ENCODE measurements at places on chromosomes 11 and 22. TPM values are rescaled to one million over a fixed set of nuclear protein-coding genes. Genes with fewer than 3 reads are reported as not detected.

GRCh38 chr11:131932584-131933325 is 562.3 kb downstream of the NTM start:
- DNase-seq, result no peak

GRCh38 chr22:24006914-24007214 is 1.6 kb upstream of the GSTT4 start:
- no peak for DNase-seq

The NRXN2 gene
- 11.8 TPM for total RNA-seq

DNA sequence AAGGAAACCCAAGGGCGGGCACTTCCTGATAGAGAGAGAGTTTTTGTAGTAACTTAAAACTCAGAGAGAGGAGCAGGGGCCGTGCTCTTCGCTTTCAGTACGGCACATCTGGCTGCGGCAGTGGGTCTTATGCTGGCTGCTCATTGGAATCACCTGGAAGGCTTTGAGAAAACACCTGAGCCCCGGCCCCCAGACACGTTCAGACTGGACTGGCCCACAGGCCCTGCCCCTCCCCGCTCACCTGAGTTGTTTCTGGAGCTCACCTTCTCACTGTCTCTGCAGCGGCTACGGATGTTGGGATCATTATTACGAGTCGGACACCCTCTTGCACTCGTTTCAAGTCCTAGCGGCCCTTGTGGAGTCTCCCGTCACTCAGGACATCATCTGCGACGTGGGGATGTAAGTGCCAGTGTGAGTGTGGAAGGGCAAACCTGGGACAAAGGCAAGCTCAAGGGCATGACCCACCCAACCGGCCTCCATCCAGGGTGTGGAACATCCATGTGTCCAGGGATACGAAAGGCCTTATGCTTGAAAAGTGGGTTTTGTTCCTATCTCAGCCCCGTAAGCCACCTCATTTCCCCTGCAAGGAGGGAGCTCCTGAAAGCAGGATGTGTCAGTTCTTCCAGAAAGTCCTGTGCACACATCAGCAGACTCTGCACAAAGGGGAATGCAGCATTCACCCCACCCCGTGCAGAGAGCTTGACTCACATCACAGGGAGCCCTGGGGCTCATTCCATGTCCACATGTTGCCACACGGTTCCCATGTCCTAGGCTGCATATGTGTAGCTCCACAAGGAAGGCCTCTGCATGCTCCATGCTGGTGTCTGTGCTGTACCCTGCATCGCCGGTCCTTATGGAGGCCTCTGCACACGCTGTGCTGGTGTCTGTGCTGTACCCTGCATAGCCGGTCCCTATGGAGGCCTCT is 5.4 kb downstream of the NADSYN1 start:
- DNase-seq, result no peak

- DNase-seq, result no peak
These were observed 18.9 kb downstream of the SHANK3 start for GRCh38 chr22:50691521-50691920.

The FRMD8 gene
- total RNA-seq, result 8.8 TPM

The OR51B4 gene
- total RNA-seq, result 0.09 TPM

DNA sequence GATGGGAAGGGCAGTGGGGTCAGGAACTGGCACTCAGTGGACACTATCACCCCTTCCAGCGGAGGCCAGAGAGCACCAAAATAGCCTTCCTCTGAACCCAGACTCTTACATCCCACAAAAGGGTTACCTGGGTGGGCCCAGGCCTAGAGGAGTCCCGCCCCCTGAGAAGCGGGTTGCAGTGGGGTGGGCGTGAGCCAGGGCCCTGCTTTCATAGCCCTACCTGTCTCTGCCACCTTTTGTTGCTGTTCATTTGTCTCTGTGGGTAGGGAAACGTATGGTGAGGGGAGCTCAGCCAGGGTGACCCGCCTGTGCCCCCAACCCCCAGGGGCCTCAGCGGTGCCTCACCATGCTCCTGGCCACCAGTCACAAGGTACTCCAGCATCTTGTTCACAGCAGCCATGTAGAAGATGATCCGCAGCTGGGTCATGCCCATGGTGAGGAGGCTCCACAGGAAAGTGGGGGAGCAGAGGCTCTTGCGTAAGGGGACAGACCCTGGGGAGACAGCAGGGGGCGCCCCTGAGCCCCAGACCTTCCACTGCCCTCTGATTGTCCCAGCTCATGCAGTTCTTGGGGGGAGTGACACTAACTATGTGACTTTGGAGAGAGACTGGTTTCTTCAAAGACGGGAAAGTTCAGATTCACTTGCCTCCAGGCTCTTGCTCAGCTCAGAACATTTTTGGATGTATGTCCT is 24.0 kb downstream of the SLC43A1 start:
- DNase-seq, result no peak

GRCh38 chr22:47309476-47309875 is 547.0 kb downstream of the TBC1D22A start:
- DNase-seq, result peak; percentile 53

Data from muscle of leg (tissue), 16 donors.